ENCODE measurements at places on chromosomes 13 and 19.

- DNase-seq, result peak; percentile 61
Observed at GRCh38 chr13:33281951-33282595, 3.5 kb downstream of the STARD13 start.

- DNase-seq, result no peak
Observed at GRCh38 chr13:91351980-91352379, 4.5 kb downstream of the MIR17HG start.

- DNase-seq, result no peak
Observed at GRCh38 chr13:31119526-31119925, 42.2 kb downstream of the HSPH1 start.

DNA sequence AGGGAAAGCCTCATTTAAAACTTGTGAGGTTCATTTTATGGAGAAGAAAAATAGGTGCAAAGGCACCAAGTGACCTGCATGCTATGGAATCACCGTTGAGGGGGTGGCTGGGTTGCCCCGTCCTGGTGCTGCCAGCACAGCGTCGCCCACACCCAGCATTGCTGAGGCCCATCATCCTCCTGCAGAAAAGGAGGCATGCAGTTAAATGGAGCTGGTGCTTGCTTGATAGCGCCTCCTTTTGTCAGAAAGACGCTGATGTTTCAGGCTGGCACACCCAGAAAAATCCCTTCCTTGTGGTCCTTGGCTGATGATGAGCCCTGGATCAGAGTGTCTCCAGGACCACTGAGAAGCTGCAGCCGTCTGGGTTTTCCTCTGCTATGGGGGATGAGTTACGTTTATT lies 36.9 kb downstream of the DHRS12 start:
- DNase-seq, result no peak

All from SJSA1 (cell line).